HS-27A (cell line): ENCODE measurements at places on chromosomes 13 and 19.

DNA sequence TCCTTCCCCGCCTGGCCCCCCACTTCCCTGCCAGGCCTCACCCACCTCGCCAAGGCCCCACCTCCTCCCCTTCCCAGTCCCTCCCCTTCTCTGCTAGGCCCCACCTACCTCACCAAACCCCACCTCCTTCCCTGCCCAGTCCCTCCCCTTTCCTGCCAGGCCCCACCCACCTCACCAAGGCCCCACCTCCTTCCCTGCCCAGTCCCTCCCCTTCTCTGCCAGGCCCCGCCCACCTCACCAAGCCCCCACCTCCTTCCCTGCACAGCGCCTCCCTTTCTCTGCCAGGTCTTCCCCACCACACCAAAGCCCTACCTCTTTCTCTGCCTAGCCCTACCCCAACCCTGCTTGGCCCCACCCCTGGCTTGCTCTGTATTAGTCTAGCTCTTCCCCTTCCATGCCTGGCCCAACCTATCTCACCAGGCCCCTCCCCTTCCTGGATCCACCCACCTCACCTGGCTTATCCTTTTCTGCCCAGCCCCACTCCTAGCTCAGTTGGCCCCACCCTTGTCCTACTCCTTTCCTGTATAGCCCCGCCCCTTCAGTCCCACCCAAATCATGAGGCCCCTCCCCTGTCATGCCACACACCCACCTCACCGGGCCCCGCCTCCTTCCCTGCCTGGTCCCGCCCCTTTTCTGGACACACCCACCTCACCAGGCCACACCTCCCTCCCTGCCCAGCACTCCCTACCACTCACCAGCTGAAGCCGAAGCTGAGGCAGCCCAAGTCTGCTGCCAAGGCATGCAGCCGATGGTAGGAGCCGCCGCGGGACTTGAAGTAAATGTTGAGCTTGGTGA lies 16.2 kb downstream of the CERS1 start:
- no peak for DNase-seq

DNA sequence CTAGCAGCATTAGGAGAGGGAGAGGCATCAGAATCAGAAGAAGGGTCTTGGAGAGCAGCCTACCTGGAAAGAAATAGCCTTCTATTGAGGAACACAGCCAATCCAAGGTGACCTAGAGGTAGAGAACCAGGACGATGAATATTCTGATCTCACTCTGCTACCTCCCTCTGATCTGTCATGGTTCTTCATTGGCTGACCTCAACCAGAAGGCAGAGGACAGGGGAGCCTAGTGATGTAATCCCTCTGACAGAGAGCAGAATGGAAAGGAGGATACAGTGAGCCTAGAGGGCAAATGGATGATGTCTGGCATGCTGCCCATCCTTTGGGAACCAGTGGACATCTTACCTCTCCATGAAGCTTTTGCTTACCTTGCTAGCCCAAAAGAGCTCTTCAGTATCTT lies 3.6 kb downstream of the ZNF507 start:
- DNase-seq: no peak

GRCh38 chr19:17037966-17038500 lies 11.4 kb upstream of the CPAMD8 start:
- no peak for DNase-seq

GRCh38 chr13:95456815-95457214 lies 95.7 kb upstream of the CLDN10 start:
- no peak for DNase-seq

GRCh38 chr13:78593652-78594455 lies 9.5 kb downstream of the POU4F1 start:
- no peak for DNase-seq

DNA sequence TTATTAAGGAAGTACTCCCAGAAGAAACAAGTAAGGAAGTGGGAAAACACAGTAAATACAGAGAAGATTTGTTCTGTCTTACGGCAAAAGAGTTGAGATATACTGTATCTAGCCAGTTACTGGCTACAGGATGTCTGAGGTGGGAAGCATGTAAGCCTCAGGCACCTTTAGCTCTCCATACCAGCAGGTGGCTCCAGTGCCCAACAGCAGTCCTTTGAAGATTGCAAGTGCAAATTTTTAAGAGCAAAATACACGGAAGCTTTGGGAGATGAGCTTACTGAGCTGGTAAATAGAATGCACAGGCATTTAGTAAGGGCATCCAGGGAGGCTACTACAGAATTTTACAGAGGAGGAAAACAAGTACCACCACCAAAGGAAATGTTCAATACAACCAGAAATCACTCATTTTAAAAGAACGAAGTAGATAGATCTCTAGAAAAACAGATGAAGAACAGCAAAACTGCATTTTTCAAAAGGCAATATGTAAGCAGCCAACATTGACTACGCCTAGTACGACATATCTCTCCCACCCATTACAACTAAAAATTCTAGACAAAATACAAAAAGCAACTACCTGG lies 57.9 kb upstream of the VSTM2B start:
- no peak for DNase-seq

- no peak for DNase-seq
Observed at GRCh38 chr19:54882758-54883157, 8.7 kb downstream of the FCAR start.

DNA sequence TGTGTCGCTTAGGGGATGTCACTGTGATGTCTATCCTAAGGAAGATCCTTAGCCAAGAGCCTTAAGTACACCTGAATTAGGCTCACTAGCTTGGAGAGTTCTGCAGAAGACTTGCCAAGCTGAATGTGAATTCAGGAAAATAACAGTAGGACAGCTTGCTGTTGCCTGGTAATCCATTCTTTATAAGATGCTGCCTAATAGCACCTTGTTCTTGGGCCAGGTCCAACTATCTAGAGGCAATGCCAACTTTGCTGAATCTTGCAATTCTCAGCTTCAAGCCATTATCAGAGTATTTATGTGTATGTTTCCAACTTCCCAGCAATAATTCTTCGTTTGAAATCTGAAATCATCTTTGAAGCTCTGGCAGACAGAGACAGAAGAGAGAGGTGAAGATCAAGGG lies 102.8 kb downstream of the PCDH17 start:
- DNase-seq: no peak

DNA sequence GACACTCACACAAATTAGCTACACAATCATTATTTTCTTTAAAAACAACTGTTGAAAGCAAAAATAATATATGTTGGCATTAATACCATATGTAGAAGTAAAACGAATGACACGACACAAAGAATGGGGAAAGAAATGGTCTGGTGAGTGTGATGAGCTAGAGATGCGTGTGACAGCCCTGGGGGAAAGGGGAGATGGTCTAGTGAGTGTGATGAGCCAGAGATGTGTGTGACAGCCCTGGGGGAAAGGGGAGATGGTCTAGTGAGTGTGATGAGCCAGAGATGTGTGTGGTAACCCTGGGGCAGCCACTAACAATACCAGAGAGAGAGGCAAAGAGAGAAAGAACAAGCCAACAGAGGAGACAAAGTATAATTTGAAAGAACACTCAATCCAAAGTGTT lies 22.3 kb upstream of the LAMP1 start:
- DNase-seq: no peak
